ENCODE measurements at places on chromosomes 2 and 18.

DNA sequence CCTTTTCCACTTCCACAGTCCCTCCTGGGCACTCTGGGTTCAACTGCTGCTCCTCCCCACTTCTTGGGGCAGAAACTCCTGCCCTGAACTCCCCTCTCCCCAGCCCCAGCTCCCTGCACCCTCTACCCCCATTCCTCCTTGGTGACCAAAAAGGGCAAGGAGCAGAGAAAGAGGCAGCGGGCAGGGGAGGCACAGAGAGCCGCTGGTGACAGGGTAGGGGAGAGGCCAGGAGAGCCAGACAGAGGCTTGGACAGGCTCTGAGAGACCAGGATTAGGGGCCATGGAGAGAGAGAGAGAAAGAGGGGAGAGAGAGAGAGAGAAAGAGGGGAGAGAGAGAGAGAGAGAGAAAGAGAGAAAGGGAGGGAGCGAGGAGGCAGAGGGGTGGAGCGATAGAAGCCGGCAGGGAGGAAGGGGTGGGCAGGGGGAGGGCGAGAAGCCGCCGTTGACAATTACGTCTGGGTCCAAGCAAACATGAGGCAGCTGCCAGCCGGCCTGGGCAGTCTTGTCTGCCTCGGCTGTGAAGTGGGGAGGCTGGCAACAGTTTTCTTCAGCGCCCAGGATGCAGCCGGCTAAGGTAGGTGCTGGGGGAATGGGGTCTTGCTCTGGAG, at the start of gene KCNIP3:
KCNIP3 (plus strand) TSS at position 468 of the 608 bp plus-strand sequence; CDS start at position 560, 92 bp downstream.
- DNase-seq: no peak

- no peak for DNase-seq
These were observed 43.0 kb upstream of the CHMP1B start for GRCh38 chr18:11808001-11808855.

DNA sequence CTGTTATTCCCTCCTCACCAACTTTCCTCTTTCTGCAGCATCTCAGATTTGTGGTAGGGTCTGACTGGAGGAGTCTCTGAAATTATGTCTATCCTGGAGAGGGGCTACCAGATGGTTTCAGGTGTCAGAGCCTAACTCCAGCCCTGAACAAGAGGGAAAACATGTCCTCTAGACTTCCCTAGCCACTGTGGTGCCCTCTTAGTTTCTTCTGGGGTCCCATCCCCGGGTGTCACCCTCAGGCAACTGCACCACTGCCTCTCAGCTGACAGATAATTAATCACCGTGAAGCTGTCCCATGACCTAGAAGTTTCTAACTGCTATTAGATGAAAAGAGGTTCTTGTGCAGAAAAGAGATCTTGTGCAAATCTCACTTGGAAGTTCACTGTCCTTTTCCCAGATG, 95.1 kb upstream of the CELF4 start:
- no peak for DNase-seq

DNA sequence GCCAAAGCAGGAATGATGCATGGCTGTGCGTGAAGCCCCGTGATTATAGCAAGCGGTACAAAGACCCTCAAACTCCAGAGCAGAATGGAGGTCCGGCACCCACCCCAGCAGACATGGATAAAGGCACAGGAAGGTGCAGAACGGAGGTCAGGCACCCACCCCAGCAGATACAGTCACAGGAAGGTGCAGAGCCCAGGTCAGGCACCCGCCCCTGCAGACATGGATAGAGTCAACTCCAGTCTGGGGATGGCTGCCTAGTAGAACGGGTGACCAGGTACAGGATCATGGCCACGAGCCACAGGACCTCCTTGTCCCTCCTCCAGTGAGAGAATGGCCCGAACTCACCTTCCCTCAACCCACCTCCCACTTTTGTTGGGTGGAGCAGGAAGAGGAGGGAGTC, 318.3 kb upstream of the SALL3 start:
- DNase-seq: no peak

- DNase-seq: no peak
These were observed 140.7 kb downstream of the LAMA1 start for GRCh38 chr18:6976935-6977334.

DNA sequence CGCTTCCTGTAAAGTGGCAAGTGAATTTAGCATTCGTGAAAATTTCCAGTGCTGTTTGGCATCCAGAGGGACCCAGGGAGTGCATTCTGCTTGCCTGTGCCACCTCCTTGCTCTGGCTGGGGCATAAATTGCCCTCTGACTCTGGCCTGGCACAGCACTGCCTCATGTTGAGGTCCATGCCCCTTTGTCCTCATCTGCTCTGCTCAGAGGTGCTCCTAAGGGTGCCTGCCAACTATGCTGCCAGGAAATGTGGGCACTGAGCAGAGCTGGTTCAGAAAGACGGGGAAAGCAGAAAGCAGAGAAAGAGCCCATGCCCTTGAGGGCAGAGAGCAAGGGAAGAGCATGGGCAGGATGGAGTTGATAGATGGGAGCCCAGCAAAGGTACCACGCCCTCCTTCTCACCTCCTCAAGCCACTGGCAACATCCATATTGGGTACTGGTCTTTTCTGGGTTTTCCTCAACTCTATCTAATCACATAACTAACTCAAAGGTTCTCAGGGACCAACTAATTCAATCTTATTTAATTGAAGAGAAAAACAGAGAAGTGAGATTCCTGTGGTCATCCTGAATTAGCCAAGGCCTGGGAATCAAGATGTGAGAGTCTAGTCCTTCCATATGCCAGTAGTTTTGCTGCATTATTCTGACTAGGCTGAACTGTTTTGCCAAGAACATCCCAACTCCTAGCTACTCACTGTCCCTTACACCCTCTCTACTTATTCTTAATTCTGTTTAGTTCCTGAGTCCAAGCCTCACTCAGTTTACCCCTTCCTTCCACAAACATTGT, 441.5 kb upstream of the TNP1 start:
- DNase-seq: no peak

DNA sequence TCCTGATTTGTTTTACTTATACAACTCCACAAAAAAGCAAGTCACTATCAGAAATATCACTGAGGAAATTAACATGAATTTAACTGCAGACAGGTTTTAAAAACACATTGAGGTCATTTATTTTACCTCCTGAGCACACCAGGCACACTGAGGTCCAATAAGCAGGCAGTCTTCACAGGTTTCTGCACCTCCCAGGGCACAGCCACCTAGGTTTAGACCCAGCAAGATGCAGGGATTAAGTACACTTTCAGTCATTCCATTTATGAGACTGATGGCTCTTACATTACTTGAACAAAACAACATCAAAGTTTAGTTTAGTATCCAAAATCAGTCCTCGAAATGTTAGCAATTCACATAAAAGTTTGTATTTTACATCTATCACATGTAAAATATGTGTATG, 1.0 kb downstream of the ITGB6 start:
- DNase-seq: no peak

GRCh38 chr2:120919771-120920453, 184.2 kb downstream of the GLI2 start:
- no peak for DNase-seq

DNA sequence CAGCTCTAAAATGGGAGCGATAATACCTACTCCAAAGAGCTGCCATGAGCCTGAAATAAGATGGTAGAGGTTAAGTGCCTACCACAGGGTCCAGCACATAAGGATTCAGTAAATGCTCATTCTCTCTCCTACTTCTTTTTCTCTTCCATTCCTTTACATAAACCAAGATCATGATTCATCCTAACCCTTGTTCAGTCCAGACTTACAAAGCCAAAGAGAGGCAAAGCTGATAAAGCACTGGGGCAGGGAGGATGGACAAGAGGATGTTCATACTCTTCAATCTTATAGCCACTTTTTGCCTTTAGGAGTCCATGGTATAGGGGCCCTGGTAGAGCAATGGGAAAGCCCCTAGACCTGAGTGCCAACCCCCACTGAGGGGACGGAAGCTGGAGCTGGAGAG, 75.6 kb upstream of the PKDCC start:
- no peak for DNase-seq

GRCh38 chr2:79993144-79993543, 311.4 kb downstream of the LRRTM1 start:
- DNase-seq: no peak

DNA sequence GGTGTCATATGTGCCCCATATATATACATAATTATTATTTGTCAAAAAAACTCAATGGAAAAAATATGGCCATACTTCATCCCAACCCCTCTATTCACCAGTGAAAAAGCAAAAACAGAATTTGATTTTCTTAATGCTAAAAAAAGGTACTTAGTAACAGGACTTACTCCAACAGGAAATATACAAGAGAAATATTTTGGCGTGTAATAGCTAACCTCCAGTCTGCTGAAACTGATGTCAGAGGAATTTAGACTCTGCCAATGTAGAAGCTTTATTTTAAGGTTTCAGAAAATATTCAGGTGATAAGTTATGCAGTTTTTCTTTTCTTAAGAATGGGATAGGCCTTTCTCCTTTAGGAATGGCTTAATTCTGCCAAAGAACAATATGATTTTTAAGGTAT, 72.6 kb downstream of the TMEFF2 start:
- DNase-seq: no peak

DNA sequence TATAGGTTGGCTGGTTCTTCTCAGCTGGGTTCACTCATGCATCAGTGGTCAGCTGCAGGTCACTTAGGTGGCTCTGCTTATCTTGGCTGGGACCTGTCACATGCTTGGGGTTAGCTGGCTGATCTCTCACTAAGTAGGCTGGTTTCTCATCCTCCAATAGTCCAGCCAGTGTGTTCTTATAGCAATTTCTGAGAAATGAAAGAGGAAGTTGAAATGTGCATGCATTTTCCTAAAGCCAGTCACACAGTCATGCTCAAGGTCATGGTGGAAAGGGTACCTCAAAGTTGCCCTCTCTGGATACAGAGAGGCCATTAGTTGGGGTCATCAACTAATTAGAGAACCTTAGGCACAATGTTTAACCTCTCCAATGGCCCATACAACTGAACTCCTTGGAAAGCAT, 64.4 kb downstream of the KLHL29 start:
- DNase-seq: no peak

- DNase-seq: no peak
These were observed 39.8 kb upstream of the PXDN start for GRCh38 chr2:1784087-1784486.

DNA sequence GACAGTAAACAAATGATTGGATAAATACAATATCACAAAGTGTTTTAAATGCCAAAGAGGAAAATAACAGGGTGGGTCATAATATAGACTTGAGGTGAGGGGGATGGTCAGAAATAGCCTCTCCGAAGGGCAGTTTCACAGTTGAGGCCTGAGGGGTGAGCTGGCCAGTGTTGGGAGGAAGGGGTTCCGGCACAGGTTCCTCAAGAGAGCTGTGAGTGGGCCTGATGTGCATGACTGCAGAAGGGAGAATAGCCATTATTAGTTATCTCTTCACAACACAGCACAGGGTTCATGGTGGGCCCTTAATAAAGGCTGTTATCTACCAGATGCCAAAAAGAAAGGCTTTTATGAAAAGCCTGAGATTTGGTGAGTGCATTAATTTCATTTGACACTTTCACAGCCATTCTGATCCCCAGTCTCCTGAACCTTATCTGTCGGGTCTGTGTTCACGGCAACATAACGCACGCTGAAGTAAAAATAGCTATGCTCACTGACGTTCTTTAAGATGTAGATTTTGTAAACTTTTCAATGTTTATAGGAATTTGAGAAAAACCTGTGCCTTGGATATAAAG, 39.6 kb downstream of the POLR1A start:
- DNase-seq: no peak

- no peak for DNase-seq
These were observed 25.5 kb upstream of the TUBB6 start for GRCh38 chr18:12282442-12283039.

DNA sequence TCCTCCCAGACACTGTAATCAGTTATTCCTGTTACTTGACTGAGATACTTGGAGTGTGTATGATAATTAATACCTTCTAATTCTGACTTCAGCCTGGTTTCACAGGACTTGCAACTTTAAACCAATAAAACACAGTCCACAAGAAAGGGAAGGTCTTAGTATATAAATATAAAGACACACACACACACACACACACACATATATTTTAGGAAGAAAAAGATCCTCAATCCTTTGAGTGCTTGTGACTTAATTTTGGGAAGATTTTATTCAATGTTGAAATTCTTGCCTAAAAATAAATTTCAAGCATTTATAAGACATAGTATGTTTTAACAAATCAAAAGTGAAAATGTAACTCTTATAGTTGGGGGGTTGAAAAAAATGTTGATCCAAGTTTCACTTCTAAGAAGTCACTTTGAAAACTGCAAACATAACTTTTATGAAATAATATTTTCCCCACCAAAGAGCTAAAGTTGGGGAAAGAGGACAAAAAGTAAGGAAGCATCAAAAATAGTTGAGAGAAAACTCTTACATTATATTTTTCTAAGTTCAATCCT, 824 bp upstream of the VPS54 start:
- no peak for DNase-seq

DNA sequence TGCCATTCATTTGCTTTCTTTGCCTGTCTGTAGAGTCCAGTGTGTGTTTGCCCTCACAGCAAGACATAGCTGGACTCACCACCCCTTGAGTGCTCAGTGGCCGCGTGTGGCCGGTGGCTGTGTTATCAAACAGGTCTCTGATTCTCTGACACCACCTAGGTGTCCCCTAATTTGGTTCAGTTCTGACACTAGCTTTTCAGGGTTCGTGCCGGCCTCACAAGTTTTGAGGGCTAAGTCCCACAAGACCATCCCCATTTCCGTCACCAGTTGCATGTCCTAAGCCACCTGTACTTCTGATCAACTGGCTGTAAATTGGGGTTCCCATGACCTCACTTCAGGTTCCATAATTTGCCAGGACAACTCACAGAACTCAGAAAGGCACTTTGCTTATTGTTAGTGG, 23.5 kb downstream of the NCK2 start:
- DNase-seq: no peak

GRCh38 chr2:28370354-28370753, 22.3 kb upstream of the FOSL2 start:
- DNase-seq: no peak

DNA sequence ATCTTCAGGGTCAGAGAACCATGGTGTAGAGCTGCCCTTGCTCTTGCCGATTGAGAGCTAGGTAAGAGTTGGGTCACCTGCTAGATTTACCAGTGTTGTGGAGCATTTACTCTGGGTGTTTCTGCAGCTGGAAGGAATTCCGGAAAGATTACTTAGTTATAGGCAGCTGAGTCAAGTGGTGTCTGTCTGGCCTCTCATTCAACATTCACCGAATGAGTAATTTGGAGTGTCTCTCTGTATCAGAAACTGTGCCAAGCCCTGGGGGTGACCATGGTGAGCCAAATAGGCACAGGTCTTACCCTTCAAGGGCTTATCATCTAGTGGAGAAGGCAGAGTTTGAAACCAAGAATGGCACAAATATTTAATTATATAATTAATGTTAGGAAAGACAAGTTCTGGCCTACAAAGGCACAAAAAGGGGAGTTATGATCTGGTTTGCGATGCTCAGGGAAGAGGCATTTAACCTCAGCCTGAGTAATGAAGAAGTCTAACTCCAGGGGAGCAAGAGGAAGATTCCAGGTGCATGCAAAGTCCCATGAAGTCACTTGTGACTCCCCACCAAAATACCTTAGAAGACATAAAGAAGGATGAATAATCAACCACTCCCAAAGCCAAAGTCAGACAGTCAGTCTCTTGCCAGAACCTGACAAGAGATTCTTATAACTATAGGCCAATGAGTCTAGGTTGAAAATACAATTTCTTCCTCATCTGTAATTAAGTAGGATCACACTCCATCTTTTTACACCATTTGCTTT, 12.5 kb downstream of the SETBP1 start:
- DNase-seq: no peak
